Left renal cortex interstitium (tissue), 4 donors: ENCODE measurements at places on chromosomes 16 and 17.

GRCh38 chr16:88309908-88310265 is 72.9 kb upstream of the ZNF469 start:
- no peak for DNase-seq

DNA sequence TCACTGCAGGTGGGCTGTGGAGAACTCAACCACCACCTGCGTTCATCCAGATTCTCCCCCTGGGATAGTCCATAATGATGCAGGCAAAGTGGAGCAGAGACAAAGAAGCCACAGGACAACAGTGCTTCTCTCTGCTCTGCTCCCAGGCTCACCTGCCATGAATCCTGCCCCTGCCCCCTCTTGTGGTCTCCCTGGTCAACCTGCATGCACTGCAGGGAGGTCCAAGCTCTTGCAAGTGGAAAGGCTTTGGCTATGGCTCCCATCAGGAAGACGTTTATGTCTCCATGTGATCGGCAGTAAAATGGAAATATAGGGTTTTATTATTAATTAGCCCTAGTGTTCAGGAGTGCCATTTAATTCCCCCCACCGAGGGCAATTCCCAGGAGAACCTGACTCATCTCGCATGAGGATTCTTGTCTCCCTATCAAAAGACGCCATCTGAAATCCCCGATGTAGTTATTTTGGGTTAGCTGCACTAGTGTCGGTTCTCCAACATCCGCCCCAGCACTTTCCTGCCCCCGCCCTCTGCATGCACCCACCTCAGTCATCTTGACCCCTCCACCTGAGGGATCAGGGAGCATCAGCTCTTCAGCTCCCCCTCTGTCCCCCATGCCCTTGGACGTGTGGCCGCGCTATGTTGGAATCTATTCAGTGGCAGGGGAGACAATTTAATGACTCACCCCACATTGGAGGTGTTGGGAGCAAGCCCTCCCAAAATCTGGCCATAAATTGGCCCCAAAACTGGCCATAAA is 91.8 kb downstream of the KCNJ12 start:
- no peak for DNase-seq

DNA sequence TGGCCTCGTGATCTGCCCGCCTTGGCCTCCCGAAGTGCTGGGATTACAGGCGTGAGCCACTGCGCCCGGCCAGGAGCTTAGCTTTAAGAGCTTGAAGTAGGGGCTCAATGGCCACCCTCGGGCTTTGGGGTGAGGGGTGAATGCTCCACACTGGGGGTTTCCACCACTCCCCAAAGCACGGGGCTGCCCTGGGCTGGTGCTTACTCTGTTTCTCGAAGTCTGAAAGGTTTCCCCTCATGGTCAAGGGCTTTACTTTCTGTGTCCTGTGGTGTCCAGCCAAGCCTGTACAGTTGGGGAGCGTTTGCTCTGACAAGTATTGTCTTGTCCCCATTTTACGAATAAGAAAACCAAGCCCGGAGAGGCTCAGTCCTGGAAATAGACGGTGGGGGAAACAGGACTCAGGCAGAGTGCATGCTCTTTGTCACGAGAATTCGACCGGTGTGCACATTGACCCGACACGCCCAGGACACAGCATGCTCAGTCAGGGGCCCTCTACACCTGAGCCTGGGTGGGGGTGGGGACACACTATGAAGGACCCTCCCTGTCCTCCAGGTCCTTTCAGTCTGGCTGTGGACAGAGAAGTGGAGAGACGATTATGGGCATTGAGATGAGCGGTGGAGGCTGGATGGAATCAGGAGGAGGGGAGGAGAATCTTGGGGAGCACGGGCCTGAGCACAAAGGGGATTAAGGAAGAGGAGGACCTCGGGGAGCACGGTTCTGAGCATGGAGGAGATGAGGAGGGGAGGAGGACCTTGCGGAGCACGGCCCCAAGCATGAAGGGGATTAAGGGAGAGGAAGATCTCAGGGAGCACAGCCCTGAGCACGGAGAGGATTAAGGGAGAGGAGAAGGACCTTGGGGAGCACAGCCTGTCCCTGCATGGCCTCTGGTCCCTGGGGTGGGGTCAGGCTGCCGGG is 7.5 kb downstream of the CD7 start:
- no peak for DNase-seq

GRCh38 chr17:31786796-31787481 is 72.1 kb downstream of the COPRS start:
- no peak for DNase-seq

DNA sequence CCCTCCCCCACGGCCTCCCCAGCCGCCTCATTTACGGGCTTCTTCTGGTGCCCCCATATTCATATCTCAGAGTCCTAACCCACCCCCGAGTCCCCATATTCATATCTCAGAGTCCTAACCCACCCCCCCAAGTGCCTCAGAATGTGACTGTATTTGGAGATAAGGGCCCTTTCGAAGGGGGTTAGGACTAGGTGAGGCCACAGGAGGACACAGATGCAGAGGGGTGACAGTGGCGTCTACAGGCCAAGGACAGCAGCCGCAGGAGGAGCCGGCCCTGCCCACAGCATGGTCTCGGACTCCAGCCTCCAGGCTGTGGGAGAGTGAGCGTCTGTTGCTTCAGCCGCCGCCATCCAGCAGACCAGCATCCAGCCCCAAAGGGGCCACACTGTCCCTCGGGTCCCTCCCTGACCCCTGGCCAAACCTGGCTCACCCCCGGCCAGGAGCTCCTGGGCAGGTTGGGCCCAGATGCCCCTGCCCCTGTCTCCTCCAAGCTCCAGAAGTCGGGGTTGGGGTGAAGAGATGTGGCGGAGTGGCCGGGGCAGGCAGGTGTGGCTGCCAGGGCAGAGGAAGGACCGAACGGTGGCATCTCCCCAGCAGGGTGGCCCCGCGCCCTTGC is 25.5 kb downstream of the CACNA1H start:
- no peak for DNase-seq

DNA sequence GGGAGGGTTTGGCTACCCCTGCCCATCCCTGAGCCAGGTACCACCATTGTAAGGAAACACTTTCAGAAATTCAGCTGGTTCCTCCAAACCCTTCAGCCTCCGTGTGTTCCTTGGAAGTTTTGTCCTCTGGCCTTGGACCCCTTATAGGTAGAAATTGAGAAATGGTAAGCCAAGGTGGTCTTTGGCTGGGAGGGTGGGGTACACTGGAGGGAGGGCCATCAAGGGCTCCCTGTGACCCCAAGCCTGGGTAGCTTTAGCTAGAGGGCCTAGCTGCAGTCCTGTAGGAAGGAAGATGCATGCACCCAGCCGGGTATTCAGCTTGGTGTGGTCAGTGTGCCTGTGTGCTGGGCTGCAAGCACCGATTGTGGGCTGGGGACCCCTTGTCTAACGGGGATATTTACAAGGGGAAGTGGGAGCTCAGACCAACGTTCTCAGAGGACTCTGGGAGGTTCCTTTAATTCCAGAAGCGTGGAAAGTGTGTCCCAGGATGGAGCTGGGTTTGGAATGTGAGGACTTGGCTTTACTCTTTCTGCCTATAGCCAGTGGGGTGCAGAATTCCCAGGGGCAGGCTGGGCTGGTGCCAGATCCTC is 6.8 kb downstream of the NAT9 start:
- DNase-seq = no peak

DNA sequence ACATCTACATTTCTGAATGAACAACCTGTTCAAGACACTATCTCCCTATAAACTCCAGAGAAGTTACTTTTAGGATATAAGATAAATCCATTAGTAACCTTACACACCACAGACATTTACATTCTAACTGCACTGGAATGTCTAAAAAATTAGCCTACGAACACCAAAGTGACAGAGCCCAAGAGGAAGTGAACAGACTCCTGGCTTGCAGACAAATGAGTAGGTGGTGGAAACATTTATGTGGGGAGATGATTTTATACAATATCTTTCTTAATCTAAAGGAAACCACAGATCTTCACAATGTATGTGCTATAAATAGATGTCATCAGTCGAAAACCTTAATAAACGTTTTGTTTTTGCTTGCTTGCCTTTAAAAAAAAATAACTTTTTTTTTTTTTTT is 18.8 kb downstream of the ZNF652 start:
- DNase-seq = no peak

DNA sequence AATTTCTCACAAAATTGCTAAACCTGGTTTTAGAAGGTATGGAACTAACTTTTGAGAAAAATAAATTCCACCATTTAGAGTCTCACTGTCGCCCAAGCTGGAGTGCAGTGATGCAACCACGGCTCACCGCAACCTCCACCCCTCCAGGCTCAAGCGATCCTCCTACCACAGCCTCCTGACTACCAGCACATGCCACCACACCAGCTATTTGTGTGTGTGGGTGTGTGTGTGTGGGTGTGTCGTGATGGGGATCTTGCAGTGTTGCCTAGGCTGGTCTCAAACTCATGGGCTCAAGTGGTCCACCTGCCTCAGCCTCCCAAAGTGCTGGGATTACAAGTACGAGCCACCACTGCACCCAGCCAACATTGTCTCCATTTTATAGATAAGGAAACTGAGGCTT is 71.3 kb upstream of the NOL11 start:
- no peak for DNase-seq

GRCh38 chr16:65062736-65063583 is 58.9 kb downstream of the CDH11 start:
- DNase-seq = no peak

DNA sequence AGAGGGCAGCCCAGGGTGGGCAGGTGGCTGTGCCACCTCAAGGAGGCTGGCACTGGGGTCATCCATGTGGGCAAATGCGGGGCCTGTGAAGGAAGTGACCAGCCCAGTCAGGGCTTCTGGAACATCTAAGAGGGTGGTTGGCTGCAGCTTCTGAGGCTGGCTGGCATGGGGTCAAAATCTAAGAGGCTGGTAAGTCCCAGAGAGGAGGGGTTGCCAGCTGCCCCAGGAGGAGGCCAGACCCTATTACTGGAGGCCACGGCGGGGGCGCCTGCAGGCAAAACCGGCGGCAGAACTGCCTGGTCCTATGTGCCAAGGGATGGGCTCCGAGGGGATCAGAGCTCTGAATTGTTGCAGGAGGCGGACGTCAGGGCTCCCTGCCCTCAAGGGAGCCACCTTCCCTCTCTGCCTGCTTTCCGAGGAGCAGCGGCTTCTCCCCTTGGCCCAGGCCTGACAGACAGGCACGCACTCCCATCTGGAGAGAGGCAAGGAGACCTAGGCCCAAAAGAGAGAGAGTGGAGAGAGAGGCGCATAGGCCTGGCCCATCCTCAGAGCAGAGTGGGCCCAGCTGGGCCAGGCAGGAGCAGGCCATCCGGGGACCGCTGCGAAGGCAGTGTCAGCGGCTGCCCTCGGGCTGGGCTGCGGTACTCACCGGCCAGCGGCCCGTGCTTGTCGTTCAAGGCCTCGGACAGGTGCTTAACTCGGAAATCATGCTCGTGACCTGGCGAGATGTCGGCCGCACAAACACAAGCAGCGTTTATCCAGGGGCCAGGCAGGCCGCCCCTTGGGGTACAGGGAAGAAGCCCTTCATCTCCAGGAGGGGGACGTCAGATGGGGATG is 10.9 kb downstream of the ZACN start:
- DNase-seq = no peak

DNA sequence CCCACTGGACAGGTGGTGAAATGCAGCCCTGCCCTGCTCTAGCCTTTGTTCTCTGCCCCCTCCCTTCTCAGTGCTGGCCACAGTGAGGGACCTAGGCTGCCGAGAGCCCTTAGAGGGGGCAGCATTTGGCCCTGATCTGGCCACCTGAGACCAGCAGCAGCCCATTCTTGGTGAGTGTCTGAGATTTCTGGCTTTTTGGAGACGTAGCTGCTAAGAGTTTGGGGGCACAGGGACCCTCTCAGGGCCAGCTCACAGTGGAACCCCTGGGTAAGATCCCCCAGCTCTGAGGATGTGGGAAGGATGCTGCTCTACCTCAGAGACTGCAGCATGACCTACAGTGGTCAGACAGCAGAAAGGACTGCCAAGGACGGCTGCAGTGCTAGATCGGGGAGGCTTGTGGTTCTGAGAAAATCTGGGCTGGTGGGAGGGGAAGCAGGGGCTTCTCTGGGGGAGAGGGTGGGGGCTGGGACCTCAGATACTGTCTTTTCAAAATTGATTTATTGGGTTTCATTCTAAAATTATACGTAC is 13.3 kb downstream of the GRB7 start:
- DNase-seq = no peak

DNA sequence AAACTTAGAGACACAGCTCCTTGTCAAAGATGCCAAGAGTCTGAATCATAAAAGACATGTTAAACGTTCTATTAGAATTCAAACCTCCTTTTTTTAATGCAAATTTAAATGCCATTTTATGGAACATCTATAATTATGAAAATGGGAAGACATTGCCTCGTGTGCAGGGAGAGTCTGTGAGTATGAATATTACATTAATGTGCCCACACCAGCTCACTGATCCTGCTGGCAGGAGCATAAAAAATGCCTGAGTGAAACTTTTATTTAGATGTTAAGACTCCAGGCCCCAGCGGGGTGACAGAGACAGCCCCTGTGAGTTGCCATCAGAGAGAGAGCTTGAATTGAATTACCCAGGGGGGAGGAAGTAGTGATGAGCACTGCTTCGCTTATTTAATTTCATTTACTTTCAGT is 84.8 kb downstream of the SNX11 start:
- no peak for DNase-seq

- DNase-seq = no peak
Measured at GRCh38 chr16:78939597-78939996, 660.9 kb downstream of the MAF start.

DNA sequence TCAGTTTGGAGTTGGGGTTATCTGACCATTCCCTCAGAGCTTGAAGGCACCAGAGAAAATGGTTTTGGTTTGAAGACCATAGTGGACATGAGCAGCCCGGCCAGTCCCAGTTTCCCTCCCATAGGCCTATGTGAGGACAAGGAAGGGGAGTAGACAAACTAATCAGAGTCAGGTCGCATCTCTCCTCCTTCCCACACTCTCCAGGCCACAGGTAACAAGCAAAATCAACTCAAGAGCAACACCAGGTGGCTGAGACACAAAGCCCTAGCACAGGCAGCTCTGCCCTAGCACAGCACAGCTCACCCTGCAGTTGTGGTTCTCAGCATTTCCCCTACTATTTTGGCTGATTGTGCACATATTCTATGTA is 7.2 kb downstream of the SUPT4H1 start:
- DNase-seq = no peak

DNA sequence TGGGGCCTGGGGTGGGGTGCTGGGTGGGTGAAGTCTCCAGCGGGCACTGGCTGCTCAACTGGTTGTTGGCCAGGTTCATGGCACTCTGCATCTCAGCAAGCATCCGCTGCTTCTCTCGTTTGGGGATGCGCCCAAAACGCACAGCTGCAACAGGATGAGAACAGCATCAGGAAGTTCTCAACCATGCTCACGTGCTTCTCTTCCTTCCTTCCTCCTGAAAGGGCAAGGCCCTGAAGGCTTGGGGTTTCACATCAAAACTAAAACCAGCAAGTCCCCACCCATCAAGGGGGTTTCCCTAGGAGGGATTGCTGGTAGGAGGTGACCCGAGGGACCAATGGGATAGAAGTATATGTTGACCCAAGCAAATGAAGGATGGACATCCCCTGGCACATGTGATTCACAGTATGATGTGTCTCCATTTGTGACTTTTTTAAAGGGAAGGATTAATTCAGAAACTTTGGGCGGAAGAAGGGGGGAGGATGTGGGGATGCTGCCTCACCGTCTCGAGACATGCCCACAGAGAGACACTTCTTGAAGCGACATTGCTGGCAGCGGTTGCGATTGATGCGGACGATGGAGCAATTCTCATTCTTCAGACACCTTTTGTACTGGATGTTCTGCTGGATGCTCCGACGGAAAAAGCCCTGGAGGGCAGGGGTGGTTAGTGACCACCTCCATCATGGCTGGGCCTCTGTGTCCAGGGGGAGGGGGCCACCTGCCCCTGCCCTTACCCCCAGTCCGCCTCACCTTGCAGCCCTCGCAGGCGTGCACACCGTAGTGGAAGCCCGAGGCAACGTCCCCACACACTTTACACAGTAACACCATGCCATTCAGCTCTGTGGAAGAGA is 4.2 kb downstream of the NR1D1 start:
- DNase-seq = no peak

GRCh38 chr17:80453126-80453997 is 23.0 kb downstream of the NPTX1 start:
- no peak for DNase-seq
